ENCODE measurements at places on chromosomes 11 and 22.

DNA sequence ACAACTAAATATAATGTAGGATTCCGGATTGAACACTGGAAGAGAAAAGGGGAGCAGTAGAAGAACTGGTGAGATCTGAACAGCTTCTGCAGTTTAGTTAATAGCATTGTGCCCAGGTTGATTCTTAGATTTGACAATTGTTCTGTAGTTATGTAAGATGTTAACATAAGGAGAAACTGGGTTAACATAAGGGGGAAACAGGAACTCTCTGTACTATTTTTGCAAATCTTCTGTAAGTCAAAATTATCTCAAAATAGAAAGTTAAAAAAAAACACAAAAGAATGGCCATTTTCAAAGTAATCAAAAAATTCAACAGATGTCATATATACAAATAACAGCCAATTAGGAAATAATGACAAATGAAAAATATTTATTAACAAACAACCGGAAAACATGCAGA lies 18.7 kb upstream of the LRP5 start:
- DNase-seq: no peak

DNA sequence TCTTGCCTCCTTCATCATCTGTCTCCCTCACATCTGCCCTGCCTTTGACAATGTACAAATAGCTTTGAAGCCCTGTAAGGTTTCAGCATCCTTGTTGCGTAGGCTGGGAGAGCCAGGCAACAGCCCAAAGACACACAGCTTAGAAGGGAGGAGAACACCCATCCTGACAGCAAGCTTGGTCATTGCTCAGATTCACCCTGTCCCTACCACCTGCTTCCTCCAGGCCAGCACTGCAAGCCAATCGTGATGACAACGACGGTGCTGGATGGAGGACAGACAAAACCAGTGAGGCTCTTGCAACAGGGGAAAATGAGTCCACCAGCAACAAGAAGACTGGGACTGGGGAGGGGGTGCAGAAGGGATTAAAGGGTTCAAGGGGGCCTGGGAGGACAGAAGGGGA lies 32.9 kb upstream of the CD5 start:
- DNase-seq: no peak

GRCh38 chr11:64331569-64332371 lies 8.2 kb upstream of the CCDC88B start:
- DNase-seq: peak; percentile 92

DNA sequence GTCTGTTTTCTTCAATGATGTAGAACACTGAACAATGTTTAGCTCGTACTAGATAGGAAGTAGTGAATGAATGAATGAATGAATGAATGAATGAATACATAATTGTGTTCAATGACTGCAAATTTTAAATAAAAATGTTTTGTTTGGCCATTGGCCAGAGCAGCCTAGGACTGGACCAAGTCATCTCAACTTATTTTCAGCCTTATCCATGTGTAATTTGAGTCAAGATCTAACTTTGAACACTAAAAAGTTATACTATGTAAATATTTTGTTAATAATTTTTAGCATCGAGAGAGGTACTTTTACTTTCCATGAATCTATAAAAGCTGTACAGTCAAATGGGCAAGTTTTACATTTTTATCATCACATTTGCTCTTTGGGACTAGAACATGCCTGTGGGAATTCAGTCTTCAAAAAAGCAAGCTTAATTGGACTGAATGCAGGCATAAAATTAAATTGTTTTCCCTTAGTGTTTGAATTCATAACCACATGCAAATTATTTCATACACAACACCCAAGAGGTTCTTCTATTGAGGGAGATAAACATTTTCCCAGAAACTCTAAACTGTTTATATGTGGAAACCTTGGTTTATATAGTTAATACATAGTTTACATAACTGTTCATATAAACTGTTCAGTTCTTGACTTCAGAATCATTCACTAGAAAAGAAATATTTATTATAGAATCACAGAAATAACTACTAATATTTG lies 222.1 kb upstream of the ANO3 start:
- no peak for DNase-seq

- DNase-seq: no peak
These were observed 120.8 kb upstream of the POU2AF2 start for GRCh38 chr11:111124724-111125123.

- DNase-seq: no peak
These were observed 7.2 kb downstream of the LTO1 start for GRCh38 chr11:69667619-69668604.

GRCh38 chr11:78274739-78275138 lies 86.0 kb downstream of the USP35 start:
- no peak for DNase-seq

All from activated T-cell treated with anti-CD3 and anti-CD28 coated beads, Interleukin-2, amount 50 U/mL, for 72 hours (primary cell).